ENCODE measurements at places on chromosomes 6 and 20.

GRCh38 chr6:9002833-9003232, 567.5 kb upstream of the SLC35B3 start:
- no peak for DNase-seq

DNA sequence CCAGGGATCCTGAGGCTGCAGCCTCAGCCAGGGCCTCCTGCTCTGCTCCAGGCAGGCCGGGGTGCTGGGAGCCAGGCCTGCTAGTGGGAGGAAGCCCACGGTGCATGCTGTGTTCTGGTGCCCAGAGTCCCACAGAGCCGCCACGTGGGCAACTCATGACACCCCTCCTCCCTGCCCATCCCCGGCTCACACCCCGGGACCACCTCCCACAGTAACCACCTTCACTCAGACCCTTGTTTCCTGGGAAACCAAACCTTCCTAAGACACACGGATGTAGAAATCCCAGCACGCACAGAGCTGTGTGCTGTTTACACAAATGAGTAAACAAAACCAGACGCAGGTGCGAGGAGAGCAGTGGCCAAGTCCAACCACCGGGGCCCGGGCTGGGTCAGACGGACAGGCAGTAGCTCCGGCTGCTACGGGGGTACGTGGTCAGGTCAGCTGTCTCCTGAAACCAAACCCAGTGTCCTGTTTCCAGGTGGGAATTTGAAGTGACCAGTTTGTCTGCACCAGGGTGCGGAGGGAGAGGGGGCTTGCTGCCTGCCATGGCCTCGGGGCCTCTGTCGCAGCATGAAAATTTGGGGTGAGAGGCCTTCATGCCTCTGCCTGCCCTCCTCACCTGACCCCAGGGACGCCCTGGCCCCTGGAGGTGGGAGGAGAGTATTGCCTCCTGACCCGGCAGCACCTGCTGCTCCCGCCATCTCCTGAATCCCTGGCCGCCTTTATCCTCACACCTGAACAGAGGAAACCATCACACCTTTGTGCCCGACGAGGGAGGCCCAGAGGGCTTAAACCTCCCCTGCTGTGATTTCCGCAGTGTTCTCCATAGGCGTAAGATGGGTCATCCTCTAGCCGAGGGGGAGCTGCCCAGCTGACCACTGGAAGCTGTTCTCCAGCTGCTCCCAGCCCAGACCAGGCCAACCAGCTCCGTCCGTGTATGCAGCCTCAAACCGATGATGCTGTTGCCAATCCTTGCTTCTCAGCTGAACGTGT, 52.0 kb upstream of the SMOC2 start:
- DNase-seq: peak; percentile 52

GRCh38 chr6:132892929-132893771, 78.8 kb downstream of the RPS12 start:
- DNase-seq: no peak

DNA sequence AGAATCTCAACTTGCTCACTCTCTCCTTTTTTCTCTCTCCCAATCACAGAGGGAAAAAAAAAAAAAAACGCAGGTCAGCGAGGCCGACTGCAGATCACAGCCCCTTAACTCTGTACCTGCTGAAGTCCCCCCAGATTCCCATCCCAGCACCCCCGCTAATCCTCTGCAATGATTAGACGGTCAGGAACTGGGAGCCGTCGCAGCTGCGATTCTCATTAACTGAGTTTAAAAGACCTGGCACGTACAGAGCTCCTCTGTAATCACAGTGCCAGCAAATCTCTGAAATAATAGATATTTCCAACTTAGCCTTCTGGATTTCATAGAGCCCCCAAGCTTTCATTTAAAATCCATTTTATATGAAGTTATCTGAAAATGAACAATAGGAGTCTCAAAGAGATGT, 84.4 kb downstream of the ANKRD60 start:
- peak; percentile 21 for DNase-seq

DNA sequence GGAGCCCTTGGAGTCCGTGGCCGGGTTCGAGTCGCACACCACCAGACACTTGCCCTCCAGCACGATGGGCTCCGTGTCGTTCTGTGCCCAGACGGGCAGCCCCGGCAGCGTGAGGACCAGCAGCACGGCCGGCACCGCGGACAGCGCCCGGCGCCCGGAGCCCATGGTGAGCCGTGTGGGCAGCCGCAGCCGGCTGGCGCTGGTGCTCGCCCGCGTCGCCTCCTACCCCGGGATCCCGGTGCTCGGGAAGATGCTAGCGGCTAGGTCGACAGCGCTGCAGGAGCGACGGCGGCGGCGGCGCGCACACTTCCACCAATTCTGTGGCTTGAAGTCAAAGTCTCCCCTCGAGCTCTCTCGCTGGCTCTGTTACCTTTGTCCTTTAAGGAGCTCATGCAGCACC, 1.3 kb downstream of the CBLN4 start:
- peak; percentile 38 for DNase-seq

DNA sequence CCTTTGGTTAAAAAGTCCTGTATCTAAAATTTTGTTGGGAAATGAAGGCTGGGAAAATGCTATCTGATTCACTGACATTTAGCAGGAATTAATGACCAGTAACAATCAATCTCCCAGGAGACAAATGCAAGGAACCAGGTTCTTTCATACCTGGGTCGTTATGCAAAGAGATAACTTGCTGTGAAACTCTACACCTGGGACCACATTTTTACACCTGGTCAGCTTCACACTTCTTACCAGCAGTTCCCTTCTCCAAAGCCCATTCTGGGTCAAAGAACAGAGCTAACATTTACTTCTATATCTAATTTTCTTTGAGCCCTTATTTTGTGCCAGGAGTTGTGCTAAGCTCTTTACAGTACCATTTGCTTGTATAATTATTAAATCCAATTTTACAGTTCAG, 27.4 kb upstream of the STXBP5 start:
- DNase-seq: no peak

GRCh38 chr6:35218456-35218855, 4.7 kb downstream of the SCUBE3 start:
- DNase-seq: no peak

DNA sequence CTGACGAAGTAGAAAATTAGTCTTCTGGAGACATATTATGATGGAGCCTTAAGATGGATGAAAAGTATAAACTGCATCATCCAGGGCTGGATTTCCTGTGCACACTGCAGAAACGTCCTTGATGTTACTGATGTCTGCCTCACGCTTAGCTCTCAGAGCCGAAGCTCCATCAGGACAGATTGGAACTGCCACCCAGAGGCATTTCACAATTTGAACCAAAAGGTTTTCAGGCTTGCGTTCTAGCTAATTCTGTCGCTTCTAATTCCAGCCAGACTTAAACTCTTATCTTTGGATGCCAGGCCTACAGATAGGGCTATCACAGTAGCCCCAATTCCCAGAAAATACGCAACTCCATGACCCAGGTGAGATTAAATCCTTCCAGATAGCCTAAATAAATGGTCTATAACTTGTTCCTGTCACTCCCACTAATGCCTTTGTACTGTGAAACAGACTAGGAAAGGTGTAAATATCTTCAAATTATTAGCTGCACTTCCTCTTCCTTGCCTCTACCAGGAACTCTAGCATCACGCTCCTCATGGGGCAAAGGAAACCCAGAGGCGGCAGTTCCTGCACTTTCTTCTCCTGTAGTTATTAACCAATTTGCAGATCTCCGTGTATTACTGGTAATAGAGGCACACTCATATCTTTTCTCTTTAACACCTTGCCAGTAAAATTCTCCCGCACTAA, 634.6 kb downstream of the PRKN start:
- DNase-seq: no peak

All from femur (tissue), 1 donor.